ENCODE measurements at places on chromosomes 3 and 15. TPM values are rescaled to one million over a fixed set of nuclear protein-coding genes. Genes with fewer than 3 reads are reported as not detected.

The FEZF2 gene
- total RNA-seq: not detected

The C3orf22 gene
- total RNA-seq: not detected

The SAMMSON gene
- not detected for total RNA-seq

The ADAM10 gene
- total RNA-seq: 189 TPM

The GPR62 gene
- total RNA-seq: 0.06 TPM

The KLF15 gene
- total RNA-seq: 0.05 TPM

The ZBED2 gene
- 1.3 TPM for total RNA-seq

The PP2D1 gene
- total RNA-seq: not detected

The FAM107A gene
- 74.4 TPM for total RNA-seq

The GOLGA6L26 gene
- not detected for total RNA-seq

The FNDC3B gene
- 134 TPM for total RNA-seq

The ECE2 gene
- not detected for total RNA-seq

The ABTB1 gene
- 16.7 TPM for total RNA-seq

The LDHAL6B gene
- total RNA-seq: not detected

The WDR49 gene
- 0.47 TPM for total RNA-seq

The MINAR1 gene
- 0.29 TPM for total RNA-seq

The ADIPOQ gene
- total RNA-seq: not detected

The GP5 gene
- 0.29 TPM for total RNA-seq

The DUOX1 gene
- not detected for total RNA-seq

The GRM2 gene
- total RNA-seq: under 0.01 TPM

The GOLGA8F gene
- total RNA-seq: not detected

The USP4 gene
- total RNA-seq: 24.2 TPM

The RLBP1 gene
- total RNA-seq: not detected

The MYO5C gene
- total RNA-seq: 33.4 TPM

The STIMATE gene
- total RNA-seq: 14.0 TPM

The MAGI1 gene
- 44.9 TPM for total RNA-seq

The UBE3A gene
- total RNA-seq: 42.6 TPM

The EOMES gene
- not detected for total RNA-seq

The USP13 gene
- total RNA-seq: 23.3 TPM

The ASTE1 gene
- total RNA-seq: 2.1 TPM

The MORC1 gene
- total RNA-seq: not detected

The SHC4 gene
- 2.8 TPM for total RNA-seq

The CELSR3 gene
- 2.2 TPM for total RNA-seq

The TTC21A gene
- total RNA-seq: 1.6 TPM

The STRC gene
- total RNA-seq: not detected

The EPHA6 gene
- total RNA-seq: not detected

The IL17RD gene
- 3.2 TPM for total RNA-seq

The SERINC4 gene
- total RNA-seq: not detected

The TICRR gene
- 1.4 TPM for total RNA-seq

The HCN4 gene
- 0.06 TPM for total RNA-seq

The ALS2CL gene
- 7.8 TPM for total RNA-seq

The RETNLB gene
- not detected for total RNA-seq

The HERC2 gene
- 42.1 TPM for total RNA-seq

The XCR1 gene
- total RNA-seq: not detected

The CD200 gene
- total RNA-seq: 0.92 TPM

The ARHGAP31 gene
- 53.9 TPM for total RNA-seq

The GOLGA8M gene
- 0.39 TPM for total RNA-seq

The PEX5L gene
- total RNA-seq: 0.05 TPM

The LRRK1 gene
- 11.2 TPM for total RNA-seq

The ADGRG7 gene
- not detected for total RNA-seq

The IL17RE gene
- 1.3 TPM for total RNA-seq

The ISG20 gene
- total RNA-seq: 36.5 TPM

The SLC15A2 gene
- 0.29 TPM for total RNA-seq

The HDC gene
- not detected for total RNA-seq

Data from glomerular endothelial cell (primary cell).